ENCODE measurements at places on chromosomes 1 and 21.

GRCh38 chr1:239357867-239358266 is 28.5 kb upstream of the CHRM3 start:
- no peak for DNase-seq

DNA sequence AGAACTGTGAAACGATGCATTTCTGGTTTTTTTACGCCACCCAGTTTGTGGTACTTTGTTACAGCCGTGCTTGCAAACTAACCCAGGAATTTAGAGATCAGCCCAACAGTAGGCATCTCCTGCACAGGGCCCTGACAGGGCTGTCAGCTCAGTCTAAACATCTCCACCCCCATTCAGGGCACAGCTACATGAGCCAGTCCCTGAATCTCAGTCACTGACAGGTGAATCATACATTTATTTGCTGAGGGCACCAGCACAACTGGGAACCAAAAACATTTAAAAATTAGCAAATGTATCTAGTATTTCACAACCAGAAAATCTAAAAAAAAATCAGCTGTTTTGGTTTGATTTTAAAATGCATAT is 30.7 kb downstream of the PRDX6 start:
- no peak for DNase-seq

DNA sequence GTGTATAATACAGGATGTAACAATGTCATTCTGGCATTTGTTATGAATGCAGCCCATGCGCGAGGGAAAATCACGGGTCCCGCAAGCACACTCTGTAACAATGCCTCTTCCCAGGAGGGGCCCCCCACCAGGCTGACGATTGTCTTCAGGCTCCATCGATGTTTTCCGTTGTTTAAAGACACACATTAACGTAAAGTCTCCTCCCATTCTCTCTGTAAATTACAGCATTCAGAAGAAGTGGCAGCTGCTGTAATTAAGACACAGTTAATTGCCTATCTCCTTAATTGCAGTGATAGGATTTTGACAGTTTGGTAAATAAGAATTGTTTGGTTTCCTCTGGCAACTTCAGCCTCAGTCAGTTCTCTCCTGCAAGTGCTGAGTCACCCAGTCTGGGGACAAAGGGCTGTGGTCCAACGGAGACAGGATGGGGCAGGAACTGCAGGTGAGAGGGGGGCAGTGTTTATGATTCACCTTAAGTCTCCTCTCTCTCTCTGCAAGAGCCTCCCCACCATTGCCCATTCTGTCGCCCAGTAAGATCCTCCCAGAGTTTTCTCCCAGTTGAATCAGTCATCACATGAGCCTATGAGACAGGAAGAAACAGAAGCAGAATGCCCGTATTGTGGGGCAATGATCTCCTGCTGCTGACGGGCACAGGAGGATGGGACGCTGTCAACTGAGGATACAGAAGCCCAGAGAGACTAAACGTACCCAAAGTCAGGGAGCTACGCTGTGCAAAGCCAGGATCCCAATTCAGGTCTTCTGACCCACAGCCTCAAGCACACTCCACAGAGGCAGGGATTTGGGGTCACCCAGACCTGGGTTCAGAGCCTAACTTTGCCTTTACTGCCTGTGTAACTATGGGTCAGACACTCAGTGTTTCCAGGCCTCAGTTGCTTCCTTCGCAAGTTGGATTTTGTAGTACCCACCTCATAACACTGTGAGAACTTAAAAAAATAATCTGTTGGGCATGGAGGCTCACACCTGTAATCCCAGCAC is 110.0 kb downstream of the ADSS2 start:
- no peak for DNase-seq

- peak; percentile 41 for DNase-seq
Observed at GRCh38 chr1:228101994-228102790, 933 bp downstream of the C1orf35 start.

- no peak for DNase-seq
Observed at GRCh38 chr21:16307256-16307655, 577.5 kb downstream of the USP25 start.

DNA sequence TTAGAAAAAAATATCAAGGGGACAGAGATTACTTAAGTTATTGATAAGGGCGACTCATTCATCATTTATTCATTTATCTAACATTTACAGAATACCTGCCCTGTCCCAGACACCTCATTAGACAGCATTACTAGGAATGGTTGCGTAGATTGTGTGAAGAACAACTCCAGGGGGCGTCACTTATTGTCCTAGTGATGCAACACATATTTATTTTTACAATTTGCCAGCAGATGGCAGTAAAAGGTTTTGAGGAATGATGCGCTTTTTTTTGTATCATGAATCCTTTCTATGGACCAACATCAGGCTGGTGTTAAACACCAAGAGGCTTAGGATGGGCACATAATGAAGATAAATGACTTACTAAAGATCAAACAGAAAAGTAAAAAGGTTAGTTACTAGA is 5.5 kb downstream of the NCAM2 start:
- DNase-seq = no peak

- peak; percentile 29 for DNase-seq
Observed at GRCh38 chr1:206803221-206803730, 31.0 kb upstream of the IL10 start.

DNA sequence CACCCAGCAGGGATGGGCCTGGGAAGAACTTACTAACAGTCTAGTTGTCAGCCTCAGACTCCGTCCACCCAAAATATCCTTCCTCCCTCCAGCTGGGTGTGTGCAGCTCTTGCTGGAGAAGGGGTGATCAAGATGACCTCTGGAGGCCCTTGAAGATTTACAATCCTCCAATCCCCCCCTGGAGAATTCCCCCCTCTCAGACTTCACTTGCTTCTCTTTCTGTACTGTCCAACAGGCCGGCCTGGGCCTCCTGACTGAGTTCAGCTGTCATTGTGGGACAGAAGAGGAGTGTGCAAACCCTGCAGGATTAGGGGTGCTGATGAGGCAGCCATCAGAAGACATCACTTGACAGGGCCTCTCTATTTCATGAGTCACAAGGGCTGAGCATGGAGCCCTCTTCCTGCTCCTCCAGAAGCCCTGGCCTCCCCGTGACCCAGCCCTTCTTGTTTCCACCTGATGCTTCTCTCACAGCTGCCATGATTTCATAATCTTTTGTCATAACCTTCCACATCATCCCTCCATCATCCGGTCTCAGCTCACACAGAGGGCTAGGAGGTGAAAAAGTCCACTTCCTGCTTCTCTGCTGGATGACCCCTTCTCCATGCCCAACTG is 17.5 kb upstream of the IGFN1 start:
- DNase-seq = no peak
